ENCODE measurements at places on chromosomes 16 and 17.

GRCh38 chr17:32536736-32537643, 50.2 kb downstream of the CDK5R1 start:
- no peak for DNase-seq

DNA sequence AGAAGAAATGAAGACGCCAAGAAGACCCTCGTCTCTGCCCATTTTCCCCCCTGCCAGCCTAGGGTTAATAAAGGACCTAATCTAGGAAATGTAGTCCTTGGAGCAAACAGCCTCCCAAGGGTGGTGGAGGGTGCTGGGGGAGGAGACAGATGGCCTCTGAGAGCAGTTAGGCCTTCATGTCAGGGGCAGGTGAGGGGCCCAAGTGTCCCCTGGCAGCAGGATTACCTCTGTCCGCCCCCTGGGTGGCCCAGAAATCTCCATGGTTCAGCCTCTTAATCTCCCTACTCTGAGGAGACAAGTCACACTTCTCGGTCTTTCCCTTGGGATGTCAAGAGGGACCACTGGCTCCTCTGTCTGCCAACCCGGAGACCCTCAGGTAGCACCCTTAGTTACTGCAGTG, 365.4 kb upstream of the TNRC6C start:
- DNase-seq: no peak

GRCh38 chr17:78360371-78361224, 721 bp upstream of the SOCS3 start:
- peak; percentile 94 for DNase-seq

DNA sequence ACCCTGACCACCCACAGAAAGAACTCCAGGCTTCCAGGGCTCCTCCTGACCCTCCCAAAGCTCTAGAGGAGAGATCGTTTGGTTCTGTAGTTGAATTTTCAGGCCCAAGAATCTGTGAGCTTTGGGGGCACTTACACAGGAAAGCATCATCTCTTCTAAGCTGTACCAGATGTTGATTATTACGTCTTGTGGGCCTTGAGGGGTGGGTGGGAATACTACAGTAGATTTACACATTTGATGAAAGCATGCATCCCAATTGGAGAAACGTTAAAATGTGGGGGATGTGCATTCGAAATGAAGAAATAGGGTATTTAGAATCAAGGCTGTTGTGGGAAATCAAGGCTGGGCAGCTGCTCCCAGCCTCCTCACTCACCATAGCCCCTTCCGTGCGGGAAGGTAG, 61.9 kb downstream of the MGAT5B start:
- no peak for DNase-seq

GRCh38 chr16:58656899-58657298, 27.3 kb upstream of the CNOT1 start:
- no peak for DNase-seq

GRCh38 chr16:47712276-47713224, 251.4 kb downstream of the PHKB start:
- DNase-seq: no peak

DNA sequence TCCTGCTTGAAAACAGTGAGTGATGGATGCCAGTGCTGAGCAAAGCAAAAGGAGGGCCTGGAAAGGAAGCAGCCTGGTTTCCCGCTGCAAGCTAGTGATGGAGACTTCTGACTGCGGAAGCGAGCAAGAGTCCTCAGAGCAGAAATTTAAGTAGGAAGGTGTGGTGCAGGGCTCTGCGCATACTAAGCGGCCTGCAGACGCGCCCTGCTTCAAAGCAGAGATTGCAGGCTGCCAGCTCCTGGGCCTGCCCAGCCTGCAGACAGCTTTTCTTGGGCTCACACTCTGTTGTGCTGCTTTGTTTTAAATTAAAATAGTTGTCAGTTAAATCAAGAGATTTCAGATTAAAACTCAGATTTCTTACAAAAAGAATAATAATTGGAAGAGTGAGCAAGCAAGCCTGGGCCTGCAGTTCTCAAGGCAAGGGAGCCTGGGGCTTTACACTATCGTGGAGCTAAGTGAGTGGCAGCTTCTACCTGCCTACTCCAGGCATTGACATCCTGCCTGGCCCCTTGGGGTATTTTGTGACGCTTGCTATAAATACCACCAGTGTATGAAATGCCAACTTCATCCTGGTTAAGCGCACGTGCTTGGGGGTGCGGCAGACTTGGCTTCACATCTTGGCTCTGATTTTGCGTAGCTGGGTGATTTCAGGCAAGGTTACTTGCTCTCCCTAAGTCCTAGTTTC, 237.3 kb downstream of the XYLT1 start:
- DNase-seq: no peak

GRCh38 chr17:6232732-6233101, 162.5 kb downstream of the WSCD1 start:
- DNase-seq: no peak
